ENCODE measurements at places on chromosomes 1 and 21. TPM values are rescaled to one million over a fixed set of nuclear protein-coding genes. Genes with fewer than 3 reads are reported as not detected.

DNA sequence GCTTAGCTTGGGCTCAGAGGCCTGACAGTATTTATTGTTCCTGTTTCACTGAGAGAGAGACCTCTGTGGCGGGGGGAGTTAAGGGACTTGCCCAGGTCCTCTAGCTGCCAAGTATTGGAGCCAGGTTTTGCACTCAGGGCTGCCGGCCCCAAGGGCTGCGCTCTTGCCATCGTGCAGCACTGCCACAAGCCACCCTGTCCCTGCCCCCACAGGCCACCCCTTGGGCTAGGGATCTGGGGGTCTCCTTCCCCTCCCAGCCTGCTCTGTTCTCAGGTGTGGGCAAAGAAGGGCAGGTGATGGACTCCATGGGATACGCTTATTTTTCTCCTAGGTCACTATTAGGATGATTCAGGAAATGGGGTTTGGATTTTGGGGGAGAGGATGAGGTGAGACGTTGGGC lies 8.7 kb downstream of the KIAA1614 start:
- no peak for DNase-seq

GRCh38 chr21:27058673-27059605 lies 92.1 kb upstream of the ADAMTS5 start:
- DNase-seq: no peak

- no peak for DNase-seq
These were observed 25.5 kb upstream of the C1orf159 start for GRCh38 chr1:1141244-1141910.

RGS21 gene
- not detected for total RNA-seq

- DNase-seq: no peak
These were observed 46.4 kb downstream of the CACHD1 start for GRCh38 chr1:64516301-64516700.

- DNase-seq: no peak
These were observed 1144.3 kb upstream of the NCAM2 start for GRCh38 chr21:19853709-19854575.

ENAH gene
- total RNA-seq: 181 TPM

UTS2 gene
- total RNA-seq: not detected

BRDT gene
- not detected for total RNA-seq

- no peak for DNase-seq
These were observed 59.4 kb upstream of the SERBP1 start for GRCh38 chr1:67489643-67490042.

DNA sequence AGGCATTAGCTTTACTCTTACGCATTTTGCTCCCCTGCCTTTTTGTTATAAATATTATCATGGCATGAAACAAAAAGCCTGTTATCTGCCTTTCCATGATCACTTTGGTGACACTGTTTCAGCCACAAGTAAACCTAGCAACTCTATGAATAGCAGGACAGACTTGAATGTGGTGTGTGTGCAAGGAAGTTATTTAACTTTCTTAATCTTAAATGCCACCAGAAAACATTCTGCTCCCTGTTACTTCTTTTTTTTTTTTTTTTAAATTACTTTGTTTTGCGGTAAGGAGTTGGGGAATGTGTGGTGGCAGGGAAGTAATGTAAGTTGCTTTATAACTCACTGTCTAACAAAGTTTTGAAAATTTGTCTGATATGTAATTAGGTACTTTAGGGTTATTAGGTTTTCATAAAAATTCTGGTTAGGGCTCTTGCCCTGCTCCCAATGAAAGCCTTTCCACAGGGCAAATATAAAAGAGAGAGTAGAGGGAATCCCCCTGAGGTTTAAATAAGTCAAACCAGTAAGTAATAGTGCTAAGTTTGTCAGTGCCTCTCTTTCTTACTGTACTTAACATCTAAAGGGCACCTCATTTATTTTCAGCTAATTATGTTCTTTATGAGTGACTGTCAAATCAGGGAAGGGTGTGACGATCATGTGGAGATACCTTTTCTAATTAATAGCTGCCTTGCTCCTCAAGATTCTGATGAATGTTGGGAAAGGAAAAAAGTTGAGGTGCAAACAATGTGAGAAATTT lies 39.5 kb downstream of the RASAL2 start:
- no peak for DNase-seq

DNA sequence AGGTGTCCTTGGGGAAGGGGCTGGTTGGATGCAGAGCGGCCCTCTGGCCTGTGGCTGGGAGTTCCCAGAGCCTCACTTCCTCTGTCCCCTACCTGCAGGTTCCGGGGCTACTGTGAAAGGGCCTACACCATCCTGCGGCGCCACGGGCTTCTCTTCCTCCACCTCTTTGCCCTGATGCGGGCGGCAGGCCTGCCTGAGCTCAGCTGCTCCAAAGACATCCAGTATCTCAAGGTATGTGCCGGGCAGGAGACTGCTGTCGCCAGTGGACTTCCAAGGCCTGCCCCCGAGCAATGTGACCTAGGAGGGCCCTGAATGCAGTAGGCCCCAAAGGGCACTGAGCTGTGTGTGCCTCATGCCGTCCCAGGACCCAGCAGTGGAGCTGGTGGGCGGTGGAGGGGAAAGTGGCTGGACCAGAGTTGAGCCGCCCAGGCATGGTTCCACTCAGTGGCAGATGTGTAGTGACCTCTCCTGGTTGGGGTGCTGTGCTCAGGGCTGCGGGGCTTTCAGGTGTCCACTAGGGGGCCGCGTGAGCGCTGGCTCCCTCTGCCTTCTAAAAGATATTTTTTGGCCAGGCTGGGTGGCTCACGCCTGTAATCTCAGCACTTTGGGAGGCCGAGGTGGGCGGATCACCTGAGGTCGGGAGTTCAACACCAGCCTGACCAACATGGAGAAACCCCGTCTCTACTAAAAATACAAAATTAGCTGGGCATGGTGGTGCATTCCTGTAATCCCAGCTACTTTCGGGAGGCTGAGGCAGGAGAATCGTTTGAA lies 73.4 kb downstream of the PIK3CD start:
- DNase-seq: peak; percentile 65

DNA sequence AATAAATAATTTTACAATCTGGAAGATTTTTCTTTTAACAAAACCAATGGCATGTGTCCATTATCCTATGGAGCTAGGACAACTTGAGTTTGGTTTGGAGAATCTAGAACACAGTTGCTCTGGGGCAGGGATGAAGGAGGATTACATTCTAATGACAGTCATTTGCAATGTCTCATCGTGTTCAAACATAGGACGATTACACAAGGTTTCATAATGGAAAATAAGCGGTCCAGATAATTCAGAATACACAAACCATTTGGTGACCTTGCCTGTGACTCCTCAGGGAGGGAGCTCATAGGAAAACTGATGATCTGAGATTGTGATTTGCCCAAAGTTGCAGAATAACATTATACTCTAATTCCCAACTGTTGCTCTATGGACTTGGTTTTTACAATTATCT lies 27.6 kb upstream of the RGL1 start:
- DNase-seq: no peak

GRCh38 chr1:167169642-167170041 lies 51.0 kb upstream of the POU2F1 start:
- DNase-seq: no peak

DNA sequence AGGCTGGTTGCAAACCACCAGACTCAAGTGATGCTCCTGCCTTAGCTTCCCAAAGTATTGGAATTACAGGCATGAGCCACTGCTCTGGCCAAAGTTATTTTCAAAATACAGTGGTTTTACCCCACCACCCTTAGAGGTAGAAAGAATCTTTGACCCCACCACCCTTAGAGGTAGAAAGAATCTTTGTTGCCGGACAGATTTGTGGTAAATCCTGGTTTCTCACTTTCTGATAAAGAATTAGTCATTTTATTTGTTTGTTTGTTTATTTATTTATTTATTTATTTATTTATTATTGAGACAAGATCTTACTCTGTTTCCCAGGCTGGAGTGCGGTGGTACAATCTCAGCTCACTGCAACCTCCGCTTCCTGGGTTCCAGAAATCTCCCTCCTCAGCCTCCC lies 55.9 kb downstream of the NFIA start:
- no peak for DNase-seq

NFASC gene
- 12.9 TPM for total RNA-seq

- no peak for DNase-seq
These were observed 23.3 kb downstream of the ZBTB17 start for GRCh38 chr1:15952317-15953258.

DNA sequence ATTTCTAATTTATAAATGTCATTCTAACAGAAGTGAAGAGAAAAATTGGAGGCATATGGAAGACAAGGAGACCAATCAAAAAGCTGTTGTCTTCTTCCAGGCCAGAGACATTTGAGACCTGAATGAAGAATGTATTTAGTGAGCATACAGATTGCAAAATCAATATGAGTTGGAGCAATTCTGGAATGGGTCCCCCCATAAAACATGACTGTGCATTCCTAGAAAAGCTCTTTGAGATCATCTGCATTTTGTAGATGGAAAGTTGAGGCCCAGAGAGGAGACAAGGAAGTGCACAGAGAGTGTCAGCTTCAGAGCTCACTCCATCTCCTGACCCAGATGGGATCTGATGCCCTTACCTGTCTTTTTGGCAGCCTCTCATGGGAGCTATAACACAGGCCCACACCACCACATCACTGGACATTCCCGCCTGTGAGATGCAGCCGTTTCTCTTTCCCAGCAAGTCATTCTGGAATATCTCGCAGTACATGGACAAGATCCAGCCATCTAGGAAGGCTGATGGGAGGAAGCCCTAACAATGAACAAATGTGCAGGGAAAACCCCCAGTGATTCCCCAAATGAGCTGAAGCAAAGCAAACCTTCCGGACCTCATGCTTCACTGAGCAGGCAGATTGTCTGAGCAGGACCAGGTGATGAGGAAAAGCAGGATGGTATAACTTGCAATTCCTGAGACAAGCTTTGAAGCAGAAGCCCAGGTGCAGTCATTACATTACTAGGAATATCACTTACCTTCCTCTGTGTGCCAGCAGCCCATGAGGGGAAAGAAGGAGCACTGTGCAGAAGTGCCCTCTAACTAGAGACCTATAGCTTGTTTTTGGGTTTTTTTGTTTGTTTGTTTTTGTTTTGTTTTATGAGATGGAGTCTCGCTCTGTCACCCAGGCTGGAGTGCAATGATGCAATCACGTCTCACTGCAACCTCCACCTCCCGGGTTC lies 445.6 kb downstream of the PLPP3 start:
- no peak for DNase-seq

GRCh38 chr1:103509250-103509649 lies 16.2 kb upstream of the RNPC3 start:
- no peak for DNase-seq

GRCh38 chr1:242100921-242101320 lies 102.0 kb upstream of the MAP1LC3C start:
- DNase-seq: no peak

DNA sequence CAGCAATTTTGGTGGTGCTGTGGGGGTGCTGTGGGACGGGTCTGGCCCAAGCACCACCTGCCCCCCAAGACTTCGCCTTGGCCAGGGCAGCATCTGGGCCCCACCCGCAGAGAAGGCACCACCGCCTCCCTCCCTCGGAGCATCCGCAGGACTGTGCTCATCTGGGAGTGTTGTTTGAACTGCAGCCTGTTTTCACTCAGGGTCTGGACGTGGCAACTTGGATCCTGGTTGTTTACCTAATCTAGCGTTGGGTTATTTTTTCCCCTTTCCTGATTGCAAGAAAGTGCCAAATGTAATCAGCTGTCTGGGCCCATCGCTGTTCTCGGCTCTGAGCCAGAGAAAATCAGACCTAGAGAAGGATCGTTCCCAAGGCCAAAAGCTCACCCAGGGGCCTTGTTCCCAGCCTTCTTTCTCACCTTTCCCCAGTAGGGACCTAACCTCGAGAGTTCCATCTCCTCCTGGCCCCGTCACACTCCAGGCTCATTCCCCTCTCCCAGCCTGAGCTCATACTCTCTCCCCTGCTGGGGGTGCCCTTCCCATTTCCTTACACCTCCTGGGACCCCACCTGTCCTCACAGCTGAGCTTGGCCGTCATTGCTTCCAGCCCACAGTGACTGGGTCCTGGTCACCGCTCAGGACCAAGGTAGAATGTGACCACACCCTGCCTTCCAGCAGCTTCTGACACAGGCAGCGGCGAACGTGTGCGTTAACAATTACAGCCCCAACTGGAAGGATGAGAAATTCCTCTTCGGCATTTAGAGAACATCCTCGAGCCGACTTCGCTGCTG lies 72.0 kb upstream of the FAM20B start:
- DNase-seq: no peak

GRCh38 chr1:235663628-235664027 lies 14.0 kb upstream of the GNG4 start:
- DNase-seq: no peak

- no peak for DNase-seq
These were observed 18.6 kb upstream of the LDLRAP1 start for GRCh38 chr1:25524568-25525360.

DNA sequence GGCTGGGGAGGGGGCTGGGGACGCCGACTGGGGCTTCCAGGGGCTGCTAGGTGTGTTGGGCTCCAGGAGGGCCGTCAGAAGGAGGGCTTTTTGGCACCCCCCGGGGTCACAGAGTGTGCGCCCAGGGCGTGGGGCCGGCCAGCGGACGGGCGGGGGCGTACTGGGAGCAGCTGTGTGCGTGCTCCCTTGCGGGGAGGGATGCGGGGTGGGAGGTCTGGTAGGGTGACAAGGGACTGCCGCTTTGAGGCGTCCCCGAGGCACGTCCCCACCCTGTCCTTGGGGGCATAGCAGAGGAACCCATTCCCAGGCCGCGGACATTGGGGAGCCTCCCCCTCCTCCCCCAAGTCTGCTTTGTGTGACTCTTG lies 1.1 kb downstream of the FOXO6 start:
- DNase-seq: no peak

CAPN9 gene
- total RNA-seq: 2.0 TPM

DNA sequence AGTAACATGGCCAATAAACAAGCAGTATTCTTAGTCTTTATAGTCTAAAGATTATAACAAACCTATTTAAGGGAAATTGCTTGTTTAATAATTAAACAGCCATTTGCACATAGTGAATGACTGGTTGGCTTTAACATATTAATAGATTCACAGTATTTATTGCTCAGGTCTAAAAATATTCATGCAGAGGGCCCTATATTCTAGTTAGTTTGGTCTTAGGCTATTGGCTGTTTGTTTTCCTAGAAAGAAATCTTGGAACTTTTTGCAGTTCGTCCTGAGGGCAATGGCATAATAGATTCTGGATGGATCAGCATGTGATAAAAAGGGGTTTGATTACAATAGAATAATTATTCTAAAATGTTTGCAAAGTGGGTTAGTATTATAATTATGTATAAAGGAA lies 34.7 kb downstream of the BACH1 start:
- no peak for DNase-seq

GRCh38 chr1:25520446-25521061 lies 22.9 kb upstream of the LDLRAP1 start:
- peak; percentile 60 for DNase-seq

DNA sequence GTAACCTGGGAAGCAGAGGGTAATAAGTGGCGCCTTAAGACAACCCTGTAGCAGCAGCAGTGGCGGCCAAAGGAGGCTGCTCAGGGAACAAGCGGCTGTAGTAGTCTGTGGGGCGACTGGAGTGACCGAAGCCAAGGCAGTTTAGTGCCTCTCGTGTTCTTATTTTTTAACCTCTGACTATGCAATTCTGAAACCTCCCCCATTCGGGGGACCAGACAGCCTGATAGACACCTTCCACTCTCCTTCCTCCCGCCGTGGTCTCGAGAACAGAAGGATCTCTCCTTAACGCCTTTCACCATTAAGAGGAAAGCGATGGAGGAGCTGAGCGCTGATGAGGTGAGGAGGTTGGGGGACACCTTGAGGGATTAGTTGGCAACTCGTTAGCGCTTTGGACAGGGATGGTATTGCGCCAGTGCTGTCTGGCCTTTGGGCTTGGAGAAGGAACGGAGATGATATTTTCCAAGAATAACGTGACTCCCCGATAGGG lies 644 bp downstream of the UBE4B start:
- DNase-seq: no peak

OR2T29 gene
- not detected for total RNA-seq

RRP1 gene
- 49.0 TPM for total RNA-seq
